Activated CD4-positive, CD25-positive, alpha-beta regulatory T cell treated with anti-CD3 and anti-CD28 coated beads, Interleukin-2, amount 50 U/mL, for 16 hours (primary cell): ENCODE measurements at places on chromosomes 1 and 21.

DNA sequence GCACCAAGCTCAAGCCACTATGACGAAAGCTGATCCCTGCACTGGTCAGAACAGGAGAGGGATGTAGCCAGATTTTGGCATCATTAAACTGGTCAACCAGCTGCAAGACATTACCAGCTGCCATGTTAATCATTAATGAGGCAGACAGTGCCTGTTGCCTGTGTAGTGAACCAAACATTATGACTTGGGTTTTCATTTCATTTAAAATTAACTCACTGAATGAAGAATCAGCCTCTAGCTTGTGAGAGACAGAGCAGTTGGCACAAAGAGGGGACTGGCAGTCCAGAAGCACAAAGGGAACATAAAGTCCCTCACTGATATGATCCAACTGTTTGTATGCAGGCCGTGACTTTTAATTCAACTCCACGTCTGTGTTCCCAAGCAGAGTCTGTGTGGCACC lies 318.9 kb downstream of the SEC16B start:
- DNase-seq: no peak

DNA sequence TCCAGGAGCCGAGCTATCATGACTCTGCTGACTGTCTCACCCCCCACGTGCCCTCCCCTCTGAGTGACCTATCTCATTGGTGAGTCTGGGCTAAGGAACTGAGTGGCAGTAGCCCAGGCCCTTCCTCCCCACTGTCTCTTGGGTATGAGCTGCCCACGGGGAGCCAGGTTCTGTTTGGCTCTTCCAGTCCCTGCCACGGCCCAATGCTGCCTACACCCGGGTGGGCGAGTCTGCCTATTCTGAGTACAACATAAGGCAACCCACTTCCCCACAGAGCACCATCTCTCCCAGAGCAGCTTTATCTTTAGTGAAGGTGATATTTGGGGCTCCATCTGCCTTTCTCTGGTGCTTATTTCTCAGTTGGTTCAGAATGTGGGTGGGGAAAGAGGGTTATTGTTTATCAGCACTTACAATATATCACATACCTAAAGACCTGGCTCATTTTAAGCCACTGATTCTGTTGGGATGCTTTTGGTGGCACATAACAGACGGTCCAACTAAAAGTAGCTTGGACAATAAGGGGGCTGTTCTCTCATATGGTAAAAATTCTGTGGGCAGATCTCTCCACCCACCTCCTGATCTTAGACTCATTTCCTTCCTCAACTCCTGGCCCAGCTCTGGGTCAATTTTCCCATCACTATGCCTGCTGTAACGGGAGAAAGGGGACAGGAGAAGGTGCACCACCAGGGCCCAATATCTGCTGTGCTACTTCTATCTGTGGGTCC lies 27.7 kb upstream of the VWA5B1 start:
- DNase-seq: no peak

- DNase-seq: no peak
Observed at GRCh38 chr1:22234476-22235030, 91.7 kb upstream of the WNT4 start.

GRCh38 chr1:4633346-4633745 lies 21.1 kb upstream of the AJAP1 start:
- no peak for DNase-seq

- DNase-seq: no peak
Observed at GRCh38 chr1:209232197-209232596, 351.3 kb upstream of the CAMK1G start.

DNA sequence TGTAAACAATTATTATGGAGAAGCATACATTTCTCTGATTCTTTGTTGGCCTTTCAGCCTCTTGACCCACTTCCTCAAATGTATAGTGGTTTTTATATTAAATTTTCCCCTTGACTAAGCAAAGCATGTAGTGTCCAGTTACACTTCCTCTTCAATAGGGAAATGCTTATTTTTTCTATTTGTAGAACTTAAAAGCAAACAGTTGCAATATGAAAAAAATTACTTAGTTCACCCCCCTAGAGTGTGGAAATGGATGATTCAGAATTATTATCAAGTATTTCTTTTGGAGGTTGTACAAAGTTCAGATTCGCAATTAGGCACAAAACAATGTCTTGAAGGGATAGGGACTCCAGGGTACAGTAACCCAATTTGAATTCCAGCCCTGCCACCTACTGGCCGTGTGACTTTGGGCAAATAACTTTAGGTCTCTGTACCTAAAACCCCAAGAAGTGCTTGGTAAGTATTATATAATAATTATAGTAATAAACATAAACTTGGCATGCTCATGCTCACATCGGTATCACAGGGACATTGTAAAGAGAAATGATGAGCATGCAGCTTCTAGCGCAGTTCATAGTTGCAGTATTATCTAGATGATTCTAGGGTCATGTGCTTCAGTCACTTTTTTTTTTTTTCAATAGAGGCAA lies 28.6 kb upstream of the IFNGR2 start:
- peak; percentile 35 for DNase-seq

- DNase-seq: no peak
Observed at GRCh38 chr1:153509036-153509435, 26.8 kb downstream of the S100A6 start.

DNA sequence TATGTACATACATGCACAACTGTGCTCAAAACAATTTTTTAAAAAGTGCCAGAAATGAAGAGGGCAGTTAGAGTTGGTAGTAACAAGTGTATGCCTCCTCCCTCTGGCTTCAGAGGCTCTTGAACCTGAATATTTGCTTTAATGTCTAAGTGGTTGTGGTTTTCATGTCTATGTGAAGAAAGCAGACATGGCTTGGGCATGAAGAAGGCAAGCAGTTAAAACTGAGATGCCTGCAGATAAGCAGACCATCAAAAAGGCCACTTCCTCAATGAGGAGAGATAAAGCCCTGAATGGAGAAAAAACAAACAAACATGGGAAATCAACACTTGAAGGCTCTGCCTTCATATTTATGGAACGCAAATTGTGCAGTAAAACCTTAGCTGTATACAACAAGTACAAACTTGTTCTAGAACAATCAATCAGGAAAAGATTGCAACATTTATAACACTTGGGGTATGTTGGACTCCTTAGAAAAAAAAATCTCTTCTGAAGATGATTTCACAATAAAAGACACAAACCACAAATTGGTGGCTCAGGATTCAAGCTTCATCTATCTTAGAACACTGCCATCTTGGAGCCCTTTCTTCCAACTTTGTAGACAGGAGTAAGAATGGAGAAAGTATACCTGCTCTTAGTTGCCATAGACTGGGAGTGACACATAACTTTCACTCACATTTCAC lies 52.7 kb upstream of the PLA2G4A start:
- DNase-seq: no peak

- DNase-seq: no peak
Observed at GRCh38 chr1:218374401-218375353, 29.5 kb downstream of the TGFB2 start.

- DNase-seq: no peak
Observed at GRCh38 chr21:18350216-18350615, 53.4 kb downstream of the TMPRSS15 start.

- no peak for DNase-seq
Observed at GRCh38 chr1:163583661-163584181, 262.0 kb downstream of the NUF2 start.

DNA sequence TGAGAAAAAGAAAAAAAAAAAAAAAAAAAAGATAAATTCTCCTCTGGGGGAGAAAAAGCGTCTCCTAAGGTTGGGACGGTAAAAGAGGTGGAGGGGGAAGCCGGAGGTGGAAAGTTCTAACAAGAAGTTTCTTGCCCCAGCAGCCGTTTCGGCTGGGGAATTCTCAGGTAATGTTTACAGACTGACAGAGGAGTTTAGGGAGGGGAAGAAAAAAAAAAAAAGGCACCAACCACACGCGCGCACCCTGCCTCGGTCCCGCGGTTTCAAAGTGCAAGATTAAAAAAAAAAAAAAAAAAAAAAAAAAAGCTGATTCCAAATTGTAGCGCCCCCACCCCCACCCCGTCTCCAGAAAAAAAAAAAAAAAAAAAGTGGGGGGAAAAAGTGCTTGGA lies 504 bp downstream of the DHRS3 start:
- no peak for DNase-seq

- DNase-seq: no peak
Observed at GRCh38 chr1:226572325-226572726, 23.8 kb downstream of the STUM start.

DNA sequence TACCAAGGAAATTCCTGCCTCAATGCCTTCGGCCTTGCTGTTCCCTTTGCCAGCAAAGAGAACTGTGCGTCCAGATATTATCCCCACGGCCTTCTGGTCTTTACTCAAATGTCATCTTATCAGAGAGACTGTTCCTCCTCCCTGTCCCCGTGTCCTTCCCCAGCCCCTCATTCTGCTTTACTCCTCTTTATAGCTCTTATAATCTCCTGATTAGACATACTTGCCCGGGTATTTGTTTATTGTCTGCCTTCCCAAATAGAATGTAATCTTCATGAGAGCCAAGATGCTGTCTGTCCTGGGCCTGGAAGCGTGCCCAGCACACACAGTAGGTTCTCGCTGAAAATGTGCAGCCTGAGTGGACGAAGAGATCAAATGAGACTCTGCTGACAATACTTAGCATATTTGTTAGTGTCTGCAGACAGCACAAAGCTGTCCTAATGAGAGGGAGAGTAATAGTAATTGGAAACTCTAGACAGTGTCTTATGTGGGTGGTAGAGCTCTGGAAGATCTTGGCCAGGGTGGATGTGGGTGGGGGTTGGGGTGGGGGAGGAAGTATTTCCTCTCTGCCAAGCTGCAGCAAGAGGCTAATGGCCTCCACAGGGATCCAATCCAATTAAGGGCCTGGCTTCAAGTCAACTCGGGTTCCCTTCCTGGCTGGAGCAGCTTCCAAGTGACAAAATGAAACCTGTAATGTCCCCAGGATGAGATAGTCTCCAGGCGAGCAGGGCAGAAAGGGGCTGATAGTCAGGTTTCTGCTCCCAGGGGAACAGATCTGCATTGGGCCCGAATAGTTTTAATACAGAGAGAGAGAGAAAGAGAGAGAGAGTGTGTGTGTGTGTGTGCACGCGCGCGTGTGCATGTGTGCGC lies 9.5 kb upstream of the CLIC4 start:
- DNase-seq: no peak

- no peak for DNase-seq
Observed at GRCh38 chr1:30089024-30089430, 634.4 kb downstream of the MATN1 start.

DNA sequence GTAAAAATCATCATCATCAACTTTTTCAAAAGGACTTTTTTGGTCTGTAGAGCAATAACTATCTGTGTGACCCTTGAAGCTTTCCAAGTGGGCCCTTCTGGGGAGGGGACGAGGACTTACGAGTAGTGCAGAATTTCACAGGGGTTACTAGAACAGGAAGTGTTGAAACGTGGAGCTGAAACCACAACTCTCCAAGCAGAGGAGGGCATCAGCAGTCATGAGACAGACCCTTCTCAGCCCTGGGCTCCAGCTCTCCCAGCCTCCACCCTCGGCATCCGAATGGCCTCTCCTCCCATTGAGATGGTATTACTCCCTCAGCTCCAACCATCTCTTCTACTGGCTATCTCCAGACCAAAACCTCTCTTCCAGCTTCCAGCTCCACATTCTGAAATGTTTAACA lies 3.6 kb downstream of the FAM89A start:
- no peak for DNase-seq

DNA sequence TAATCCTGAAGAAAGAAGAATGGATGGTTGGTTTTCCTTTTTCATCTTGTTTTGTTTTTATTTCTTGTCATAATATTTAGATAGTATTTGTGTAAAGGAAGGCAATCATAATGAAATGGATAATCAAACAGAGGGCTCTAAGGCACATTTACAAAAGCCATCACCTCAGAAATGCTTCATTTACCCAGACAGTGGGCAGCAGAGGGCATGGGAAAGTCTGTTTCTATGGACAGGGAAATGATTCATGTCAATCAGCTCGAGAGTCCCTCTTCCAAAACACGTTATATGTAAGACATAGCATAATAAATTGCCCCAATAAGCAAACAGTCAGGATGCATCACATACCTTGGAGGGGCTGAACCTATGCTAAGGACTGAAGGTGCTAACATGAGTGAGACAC lies 426.1 kb downstream of the PLPP3 start:
- no peak for DNase-seq

- no peak for DNase-seq
Observed at GRCh38 chr1:226602186-226603021, 53.8 kb downstream of the STUM start.

DNA sequence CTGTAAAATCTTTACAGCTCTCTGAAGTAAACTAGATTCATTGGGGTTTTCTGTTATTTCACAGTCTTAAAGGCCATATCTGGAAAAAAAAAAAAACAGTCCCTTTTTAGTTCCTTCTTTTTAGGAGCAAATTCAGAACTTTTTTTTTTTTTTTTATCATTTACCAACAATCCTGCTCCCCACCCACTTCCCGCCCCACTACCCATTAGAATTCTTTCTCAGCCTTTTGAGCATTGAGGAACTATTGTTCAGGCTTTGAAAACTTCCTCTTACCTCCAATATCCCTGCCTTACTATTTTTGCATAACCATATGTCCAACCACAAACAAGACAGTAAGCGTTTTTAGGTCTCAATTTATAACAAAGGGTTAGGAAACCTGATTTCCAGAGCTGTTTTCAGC lies 330.1 kb downstream of the PLPP3 start:
- no peak for DNase-seq

DNA sequence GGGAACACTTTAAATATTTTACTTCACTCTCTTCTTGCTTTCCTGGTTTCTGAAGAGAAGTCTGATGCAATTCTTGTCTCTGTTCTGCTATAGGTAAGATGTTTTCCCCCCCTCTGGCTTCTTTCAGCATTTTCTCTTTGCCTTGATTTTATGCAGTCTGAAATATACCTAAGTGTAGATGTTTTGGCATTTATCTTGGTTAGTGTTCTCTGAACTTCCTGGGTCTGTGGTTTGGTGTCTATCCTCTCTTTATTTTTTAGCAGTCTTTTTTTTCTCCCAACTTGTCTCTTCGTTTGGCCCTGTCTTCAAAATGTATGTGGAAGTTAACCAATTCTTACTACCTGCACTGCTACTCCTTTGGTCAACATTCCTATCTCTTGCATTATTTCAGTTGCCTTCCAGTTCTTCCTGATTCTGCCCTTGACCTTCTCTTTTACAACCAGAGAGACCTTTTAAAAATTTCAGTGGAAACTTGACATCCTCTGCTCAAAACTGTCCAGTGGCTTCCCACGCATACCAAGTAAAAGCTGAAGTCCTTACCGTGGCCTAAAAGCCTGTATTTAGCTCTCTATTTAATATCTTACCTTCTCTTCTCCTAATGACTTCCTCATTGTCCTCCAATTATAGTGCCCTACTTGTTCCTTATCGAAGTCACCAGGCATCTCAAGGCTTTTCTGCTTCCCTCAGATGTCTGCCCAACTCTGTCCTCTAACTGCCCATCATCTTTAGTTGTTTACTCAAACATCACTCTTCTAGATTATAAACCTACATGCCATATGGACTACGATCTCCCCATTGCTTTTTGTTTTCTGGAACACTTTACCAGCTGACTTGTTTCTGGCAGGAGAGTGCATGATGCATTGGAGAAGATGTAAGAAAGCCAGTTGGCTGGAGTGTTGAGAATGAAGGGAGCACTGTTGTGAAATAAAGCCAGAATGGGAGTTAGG lies 40.9 kb downstream of the RAP1A start:
- DNase-seq: no peak

- DNase-seq: no peak
Observed at GRCh38 chr1:219235903-219236481, 62.3 kb downstream of the LYPLAL1 start.

- no peak for DNase-seq
Observed at GRCh38 chr1:185049670-185050069, 4.3 kb downstream of the RNF2 start.

- DNase-seq: no peak
Observed at GRCh38 chr1:25431955-25432719, 1.4 kb downstream of the MACO1 start.
